ENCODE measurements at places on chromosomes 7 and 10.

DNA sequence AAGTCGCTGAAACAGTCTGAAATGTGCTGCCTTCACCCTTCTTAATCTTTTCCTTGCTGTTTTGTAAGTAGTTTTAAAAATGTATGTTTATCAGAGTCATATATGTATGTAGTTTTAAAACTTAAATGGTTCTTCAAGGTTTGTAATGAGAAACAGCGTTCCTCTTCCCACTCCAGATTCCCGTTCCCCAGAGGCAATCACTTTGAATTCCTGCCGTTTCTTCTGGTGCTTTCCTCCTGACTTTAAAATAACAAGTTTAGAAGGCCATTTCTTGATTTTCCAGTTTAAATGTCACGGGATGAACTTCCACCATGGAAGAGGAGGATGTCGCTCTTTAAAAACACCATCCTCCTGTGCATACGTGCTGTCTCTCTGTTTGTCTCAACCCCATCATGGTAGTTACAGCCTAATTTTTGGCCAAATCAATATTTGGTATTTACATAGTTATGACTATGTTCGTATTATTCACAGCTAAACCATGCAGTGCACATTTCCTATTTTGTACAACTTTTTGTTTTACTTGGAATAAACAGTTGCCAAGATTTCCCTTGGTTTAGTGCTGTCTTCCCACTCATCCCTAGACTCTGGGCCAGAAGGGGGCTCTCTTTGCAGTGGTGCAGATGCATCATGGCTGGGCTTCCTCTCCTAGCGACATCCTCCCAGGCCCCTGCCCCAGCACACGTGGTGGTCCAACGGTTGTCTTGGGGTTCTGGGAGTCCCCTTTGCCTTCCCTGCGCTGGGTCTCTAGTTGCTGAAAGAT is 151.4 kb downstream of the PTPN20 start:
- no peak for DNase-seq

DNA sequence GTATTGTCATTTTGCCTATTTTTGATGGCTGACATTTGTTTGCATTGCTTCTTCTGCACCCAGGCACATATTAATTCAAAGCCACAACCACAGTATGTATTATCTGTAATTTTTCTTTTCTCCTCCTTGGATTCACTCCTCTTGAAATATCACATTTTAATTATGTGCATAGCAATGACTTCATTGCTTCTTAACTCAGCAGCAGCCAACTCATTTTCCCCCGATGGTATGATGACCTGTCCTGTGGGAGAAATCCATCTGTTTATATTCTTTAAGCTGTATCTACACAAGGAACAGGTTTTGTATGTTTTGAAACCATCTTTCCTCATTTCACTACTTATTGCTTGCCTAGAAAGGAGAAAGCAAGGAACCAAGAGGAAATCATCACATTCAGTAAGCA is 588.8 kb downstream of the INHBA start:
- DNase-seq = no peak

GRCh38 chr7:35727571-35727970 is 32.6 kb upstream of the HERPUD2 start:
- DNase-seq = no peak

GRCh38 chr10:6833458-6834011 is 253.5 kb upstream of the PRKCQ start:
- DNase-seq = no peak

DNA sequence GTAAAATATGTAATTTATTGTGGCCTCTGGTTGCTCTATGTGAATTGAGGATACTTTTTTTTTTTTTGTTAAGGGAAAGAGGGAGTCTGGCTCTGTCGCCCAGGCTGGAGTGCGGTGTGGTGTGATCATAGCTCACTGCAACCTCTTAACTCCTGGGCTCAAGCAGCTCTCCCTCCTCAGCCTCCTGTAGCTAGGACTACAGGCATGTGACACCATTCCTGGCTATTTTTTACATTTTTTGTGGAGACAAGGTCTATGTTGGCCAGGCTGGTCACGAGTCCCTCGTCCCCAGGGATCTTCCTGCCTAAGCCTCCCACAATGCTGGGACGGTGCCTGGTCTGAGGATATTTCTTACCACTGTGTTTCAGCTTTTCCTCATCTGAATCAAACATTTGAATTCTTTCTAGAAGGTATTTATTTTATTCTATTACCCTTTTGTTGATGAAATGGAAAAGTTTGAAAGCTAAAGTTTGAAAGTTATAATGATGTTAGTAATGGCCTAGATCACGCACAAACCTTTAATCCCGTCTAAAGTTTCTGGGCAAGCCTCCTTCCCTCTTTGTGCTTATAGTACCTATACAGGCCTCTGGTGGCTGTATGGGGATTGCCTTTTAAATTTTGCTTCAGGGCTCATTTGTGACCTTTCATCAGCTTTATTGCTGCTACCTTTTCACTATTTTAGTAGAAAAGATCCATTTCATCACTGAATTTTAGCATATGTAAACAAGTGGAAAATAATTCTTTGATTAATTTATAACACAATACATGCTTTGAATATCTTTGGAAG is 2.0 kb downstream of the IFRD1 start:
- no peak for DNase-seq

GRCh38 chr10:8049865-8050555 is 4.5 kb upstream of the GATA3 start:
- DNase-seq = no peak

DNA sequence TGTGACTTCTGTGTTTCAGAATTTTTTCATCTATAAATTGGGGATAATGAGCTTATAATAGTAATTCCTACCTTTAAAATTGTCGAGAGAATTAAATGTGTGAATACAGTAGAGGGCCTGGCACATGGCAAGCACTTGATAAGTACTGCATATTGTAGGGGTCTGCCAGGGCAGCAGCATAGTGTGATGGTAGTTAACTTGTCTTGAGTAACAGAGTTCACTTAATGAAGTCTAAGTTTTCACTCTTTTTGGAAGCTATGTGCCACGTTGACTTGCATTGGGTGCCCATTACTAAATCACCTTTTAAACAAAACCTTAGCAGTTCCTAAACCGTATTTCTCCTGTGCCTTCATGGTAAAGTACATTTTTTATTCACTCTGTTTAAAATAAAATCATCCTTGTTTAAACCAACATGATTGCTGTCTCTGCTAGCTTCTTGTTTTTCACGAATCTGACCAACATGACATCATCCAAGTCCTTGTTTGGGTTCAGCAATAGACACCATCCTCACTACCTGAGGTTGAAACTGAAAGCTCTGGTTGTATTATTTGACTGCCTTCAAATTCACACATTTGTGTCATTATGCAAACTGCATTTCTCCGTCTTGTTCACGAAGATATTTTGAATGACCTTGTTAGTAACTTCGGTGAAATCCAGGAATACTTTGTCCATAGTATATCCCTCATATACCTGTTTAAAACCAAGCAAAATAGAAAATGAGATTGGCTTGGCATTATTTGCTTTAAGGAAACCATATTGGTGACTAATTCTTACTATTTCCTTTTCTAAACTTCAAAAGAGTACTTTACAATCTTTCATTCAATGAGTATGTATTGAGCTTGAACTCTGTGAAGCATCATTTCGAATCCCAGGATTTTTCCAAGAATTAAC is 340.2 kb downstream of the SUGCT start:
- DNase-seq = no peak

- no peak for DNase-seq
Measured at GRCh38 chr10:61164458-61165160, 220.6 kb upstream of the RHOBTB1 start.

Measured in stimulated activated CD4-positive, alpha-beta T cell treated with anti-CD3 and anti-CD28 coated beads, TNF-alpha, amount 100 ng/mL, for 1 hour (primary cell).